ENCODE measurements at places on chromosomes 6 and 20.

DNA sequence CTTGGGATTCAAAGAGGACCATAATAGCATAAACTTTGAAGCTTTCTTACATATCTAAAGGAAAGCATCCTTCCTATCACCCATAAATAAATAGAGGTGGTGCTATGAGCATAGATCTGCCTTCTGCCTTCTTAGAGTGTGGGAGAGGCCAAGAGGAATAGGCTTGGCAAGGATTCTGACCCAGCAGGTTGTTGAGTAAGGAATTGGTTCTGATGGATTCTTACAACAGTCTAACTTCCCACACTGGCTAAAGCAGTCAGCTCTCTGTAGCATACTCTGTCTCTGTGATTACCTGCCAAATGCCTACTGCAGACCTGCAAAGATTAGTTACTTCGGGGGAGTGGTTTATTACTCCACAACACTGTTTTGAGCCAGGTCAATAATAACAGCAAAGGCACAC, 198.0 kb upstream of the RAB32 start:
- DNase-seq: no peak

DNA sequence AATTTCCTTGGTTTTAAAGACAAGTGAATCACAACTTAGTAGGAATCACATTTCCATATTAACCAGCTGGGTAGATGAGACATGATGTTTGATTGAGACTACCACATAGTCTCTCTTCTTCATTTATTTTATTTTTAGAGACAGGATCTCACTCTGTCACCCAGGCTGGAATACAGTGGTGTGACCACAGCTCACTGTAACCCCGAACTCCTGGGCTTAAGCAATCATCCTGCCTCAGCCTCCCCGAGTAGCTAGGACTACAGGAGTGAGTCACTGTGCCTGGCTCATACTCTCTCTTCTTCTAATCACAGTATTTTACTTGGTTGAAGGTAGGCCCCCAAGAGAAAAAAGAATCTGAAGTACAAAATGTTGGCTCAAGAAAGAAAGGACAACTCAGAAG, 80.2 kb upstream of the ASF1A start:
- no peak for DNase-seq

GRCh38 chr6:168049706-168050224, 29.2 kb downstream of the FRMD1 start:
- no peak for DNase-seq

- peak; percentile 10 for DNase-seq
These were observed 92.9 kb upstream of the BHLHE23 start for GRCh38 chr20:63099456-63100173.

DNA sequence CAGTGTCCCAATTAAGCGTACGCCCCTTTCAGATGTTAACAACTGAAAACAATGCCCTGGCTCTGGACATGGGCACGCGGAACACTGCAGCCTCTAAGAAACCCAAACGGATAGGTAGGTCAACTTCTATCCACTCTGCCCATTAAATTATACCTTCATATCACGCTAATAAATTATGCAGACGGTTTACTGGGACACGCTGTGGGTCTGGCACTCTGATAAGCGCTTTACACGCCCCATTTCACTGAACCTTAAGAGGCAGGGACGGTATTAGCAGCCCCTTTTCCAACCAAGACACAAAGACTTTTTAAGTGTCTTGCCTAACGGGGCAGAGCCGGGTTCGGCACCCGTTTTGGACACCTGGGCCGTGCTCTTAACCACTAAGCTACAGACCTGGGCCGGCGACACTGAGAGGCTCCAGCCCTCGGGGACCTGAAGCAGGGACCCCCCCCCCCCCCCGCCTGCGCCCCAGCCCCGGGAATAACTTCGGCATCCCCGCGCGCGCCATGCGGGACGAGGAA, 744 bp downstream of the STAU1 start:
- DNase-seq: no peak

- DNase-seq: no peak
These were observed 22.7 kb downstream of the THEMIS start for GRCh38 chr6:127878115-127878514.

DNA sequence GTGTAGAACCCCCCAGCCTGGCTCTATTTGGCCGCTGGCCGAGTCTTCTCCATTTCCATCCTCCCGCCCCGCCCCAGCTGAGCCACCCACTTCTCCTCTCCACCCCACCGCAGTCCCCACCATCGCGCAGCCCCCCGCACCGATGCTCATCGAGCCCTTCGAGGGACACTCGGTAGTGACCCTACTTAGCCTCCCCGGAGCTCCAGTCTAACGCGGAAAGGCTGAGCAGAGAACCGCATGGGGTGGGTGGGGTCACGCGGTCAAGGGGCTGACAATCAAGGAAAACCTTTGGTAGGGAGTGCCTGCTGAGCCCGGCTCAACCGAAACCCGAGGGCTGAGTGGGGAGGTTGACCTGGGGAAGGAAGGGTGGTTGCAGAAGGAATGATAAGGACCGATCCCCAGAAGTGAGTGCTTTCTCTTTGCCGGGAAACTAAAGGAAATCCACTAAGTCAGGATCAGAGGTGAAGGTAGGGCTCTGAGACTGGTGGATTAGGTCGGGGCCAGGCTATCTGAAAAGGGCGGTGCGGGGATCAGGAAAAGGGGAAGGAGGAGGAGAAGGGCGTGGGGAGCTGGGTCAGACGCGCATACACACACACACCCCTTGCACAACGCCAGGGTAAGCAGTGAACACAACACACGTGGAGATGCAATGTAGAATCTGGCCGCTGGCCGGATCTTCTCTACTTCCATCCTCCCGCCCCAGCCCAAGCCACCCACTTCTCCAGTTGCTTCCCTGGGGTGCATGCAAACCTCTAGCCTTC, 49.8 kb downstream of the CPXM1 start:
- peak; percentile 71 for DNase-seq

DNA sequence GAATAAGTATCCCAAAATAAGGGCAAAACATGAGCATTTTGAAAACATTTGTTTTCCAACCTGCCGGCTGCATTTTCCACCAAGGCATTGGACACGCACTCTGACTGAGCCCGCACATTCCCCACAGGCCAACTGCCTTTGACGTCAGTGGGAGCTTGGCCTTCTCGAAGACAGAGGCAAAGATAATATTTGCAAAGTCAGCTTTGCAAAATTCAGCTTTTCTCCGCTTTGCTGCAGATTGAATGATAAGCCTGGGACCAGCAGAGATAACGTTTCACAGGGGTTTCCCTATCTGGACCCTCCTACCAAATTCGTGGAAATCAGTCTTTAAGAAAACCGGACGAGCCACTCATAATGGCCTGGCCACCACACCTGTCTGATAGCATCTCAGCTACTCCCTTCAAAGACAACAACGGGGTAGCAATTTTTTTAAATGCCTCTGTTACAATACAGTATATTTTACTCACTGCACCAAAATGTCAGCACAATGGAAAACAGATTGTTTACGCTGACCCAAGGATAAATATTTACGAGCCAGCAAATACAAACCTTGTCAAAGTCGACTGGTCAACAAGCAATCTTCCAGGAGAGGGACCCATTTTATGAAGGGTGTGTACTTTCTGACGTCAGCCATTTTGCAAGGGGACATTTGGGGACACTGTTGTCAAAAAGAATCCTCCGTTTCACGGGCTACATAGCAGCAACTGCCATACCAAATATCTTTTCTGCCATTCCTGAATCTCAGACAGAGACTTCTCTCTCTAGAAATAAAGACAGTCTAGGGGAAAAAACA, 100.5 kb downstream of the TFAP2A start:
- DNase-seq: no peak

GRCh38 chr6:6976193-6976592, 131.6 kb upstream of the RREB1 start:
- no peak for DNase-seq

- peak; percentile 52 for DNase-seq
These were observed 5.1 kb downstream of the DEF6 start for GRCh38 chr6:35302604-35303241.

GRCh38 chr6:92701425-92702096, 717.8 kb downstream of the EPHA7 start:
- DNase-seq: peak; percentile 7

GRCh38 chr20:48215536-48215935, 430.3 kb upstream of the SULF2 start:
- DNase-seq: peak; percentile 24

DNA sequence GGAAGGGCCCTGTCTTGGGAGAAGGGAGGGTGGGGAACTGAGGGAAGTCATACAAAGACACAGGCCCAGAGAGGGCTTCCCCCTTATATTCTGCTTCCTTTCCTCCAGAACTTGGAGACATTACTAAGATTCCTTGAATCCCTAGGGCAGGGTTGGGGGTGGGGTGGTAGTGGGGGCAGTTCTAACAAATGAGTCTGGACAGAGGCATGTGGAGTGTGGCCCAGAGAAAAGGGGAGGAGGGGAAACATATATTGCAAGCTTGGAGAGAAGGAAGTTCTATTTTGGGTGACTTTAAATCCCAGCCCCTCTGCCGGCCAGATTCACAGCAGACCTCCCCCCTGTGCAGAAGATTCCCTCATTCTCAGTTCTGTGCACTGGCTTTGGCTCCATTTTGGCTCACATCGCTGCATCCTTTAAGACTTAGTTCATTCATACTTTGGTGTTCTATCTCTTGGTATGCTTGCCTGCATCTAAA, 43.7 kb downstream of the DAAM2 start:
- DNase-seq: no peak

- DNase-seq: no peak
These were observed 203.9 kb upstream of the RAB32 start for GRCh38 chr6:146339716-146340115.

- DNase-seq: no peak
These were observed 54.4 kb downstream of the ADNP start for GRCh38 chr20:50876816-50877215.

- DNase-seq: no peak
These were observed 479.1 kb upstream of the GJE1 start for GRCh38 chr6:141653590-141653989.

GRCh38 chr6:41066867-41067304, 5.3 kb downstream of the OARD1 start:
- DNase-seq: peak; percentile 66

- DNase-seq: no peak
These were observed 4.0 kb downstream of the MKKS start for GRCh38 chr20:10430000-10430466.

- no peak for DNase-seq
These were observed 17.7 kb downstream of the OR2A4 start for GRCh38 chr6:131683479-131683878.

- no peak for DNase-seq
These were observed 73.2 kb downstream of the LY86 start for GRCh38 chr6:6661684-6662083.

GRCh38 chr6:137798846-137799245, 68.2 kb upstream of the TNFAIP3 start:
- DNase-seq: no peak

DNA sequence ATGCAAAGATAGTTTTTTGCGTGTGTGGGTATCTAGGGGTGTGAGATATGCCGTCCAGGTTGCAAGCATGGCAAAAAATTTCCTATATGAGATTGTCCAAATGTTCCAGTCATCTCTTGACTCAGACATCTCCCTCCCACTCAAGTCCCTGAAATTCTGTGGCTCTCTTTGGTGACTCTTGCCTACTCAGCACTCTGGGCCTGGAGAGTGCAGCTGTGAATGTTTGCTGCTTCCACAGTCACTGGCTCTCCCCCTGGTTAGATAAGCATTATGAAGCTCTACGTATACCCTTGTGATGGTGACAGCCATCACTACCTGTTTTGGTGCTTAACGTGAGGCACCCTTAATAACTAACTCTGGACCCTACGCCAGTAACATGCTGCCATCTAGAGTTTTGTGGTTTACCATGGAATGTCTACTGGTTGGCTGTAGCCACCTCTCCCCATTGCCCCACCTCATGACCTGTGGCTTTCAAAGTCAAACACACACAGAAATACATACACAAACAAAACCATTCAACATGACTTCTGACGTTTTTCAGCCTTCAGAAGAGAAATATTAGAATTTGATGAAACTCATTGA, 621.9 kb upstream of the CITED2 start:
- peak; percentile 16 for DNase-seq

GRCh38 chr6:138334000-138334399, 43.7 kb upstream of the SMIM28 start:
- DNase-seq: no peak

DNA sequence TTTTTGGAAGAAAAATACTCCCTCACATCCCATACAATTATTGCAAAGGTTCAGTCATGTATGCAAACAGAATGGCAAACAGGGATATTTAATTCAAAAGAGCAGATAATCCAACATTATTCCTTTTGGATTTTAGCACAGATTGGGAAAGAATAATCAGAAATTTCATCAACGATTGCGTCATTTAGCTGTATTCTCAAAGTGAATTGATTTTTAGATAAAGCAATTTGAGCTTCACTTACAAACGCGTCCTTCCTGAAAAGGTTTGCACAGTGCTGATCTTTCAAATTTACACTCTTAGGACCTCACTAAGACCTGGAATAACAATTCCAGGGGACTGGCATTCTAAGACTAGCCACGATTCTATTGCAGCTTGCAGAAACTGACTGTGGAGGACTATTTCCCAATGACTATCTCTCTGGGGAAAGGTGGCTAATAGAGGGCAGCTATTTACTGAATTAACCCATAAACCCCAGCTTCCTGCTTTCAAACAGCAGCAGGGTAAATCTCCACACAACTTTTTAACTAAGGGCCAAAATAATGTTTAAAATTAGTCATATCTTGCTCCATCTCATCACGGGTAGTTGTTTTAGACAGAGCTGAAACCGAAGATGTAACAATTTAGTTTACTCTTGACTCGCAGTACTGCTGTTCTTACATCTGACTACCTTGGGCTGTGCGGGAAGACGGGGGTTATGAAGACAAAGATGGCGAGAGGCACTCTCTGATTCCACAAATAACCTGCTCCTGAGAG, 131.2 kb upstream of the FAM184A start:
- DNase-seq: no peak

- no peak for DNase-seq
These were observed 668.2 kb downstream of the DOK5 start for GRCh38 chr20:55143601-55144000.

DNA sequence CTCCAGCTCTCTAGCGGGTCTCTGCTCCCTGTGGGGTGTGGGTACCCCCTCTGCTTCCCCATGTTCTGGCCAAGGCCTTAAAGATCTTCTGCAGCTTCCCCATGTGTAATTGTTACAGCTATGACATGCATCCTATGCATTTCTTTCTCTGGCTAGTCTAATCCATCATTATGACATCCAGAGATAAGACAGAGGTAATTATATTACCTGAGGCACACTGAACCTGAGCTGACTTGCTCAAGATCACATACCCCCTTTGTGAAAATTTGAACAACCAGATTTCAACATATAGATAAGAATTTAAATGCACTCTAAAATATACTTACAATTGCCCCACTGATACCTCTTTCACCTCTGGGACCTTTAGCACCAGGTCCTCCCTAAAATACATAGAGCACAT, 102.4 kb downstream of the COL12A1 start:
- DNase-seq: no peak

DNA sequence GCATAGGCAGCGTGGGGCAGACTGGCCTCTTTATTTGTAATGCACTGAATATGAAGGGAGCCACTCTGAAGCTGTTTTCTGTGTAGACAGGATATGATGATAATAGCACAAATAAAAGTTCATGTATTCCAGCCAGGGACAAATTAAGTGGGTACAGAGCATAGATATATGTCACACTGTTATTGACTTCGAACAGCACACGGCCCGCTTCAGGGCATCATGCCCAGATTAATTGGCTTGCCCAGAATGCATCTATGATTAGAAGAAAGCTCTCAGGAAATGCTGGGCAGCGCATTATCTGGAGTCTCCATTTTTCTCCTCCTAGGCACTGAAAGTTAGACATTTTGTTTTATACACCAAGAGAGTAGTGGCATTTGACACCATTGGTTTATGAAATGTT, 26.3 kb upstream of the SASH1 start:
- DNase-seq: no peak
